ENCODE measurements at places on chromosomes 7 and 10.

DNA sequence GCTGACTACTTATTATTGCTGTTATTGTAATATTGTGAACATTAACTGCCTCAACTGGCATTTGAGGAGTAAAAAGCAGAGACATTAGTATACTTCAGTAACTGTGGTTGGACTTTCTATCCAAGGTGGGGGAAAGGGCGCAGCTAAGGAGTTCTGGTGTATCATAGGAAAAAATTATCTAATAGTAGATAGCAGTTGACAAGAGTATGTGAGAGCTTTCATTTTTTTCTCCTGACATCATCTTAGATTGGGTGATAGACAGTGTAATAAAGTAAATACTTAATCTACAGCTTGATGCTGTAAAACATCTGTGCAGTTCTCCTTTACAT lies 68.9 kb downstream of the PHTF2 start:
- no peak for DNase-seq

DNA sequence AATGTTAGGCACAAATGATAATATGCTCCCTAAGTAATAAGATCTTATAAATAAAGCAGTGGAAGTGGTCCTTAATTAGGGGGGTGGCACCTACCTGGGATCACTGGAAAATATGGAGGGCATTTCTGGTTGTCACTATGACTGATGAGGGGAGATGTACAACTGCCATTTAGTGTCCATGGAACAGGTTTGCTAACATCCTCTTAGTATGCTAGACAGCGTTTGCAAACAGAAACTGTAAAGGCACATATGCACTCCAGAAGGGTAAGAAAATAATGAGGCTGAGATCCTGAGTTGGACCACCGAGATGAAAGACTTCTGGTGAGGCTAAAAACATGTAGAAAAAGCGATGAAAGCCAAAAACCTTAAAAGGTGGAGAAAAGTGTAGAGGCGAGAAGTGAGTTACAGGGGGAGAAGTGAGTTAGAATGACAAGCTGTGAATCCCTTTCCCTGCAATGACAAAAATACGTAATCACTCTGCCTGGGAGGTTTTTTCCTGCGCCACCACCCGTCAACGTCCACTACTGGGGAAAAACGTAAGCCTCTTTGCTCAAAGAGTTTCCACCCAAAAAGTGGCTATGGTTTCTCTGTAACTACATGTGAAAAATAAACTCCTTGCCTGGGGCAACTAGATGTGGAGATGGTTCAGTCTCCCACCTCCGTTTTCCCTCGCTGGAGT lies 767 bp downstream of the KRIT1 start:
- DNase-seq: peak; percentile 35

- DNase-seq: no peak
Measured at GRCh38 chr10:60618861-60619260, 159.4 kb upstream of the CDK1 start.

- DNase-seq: peak; percentile 69
Measured at GRCh38 chr7:107659666-107660065, 962 bp upstream of the SLC26A4 start.

- DNase-seq: no peak
Measured at GRCh38 chr7:84204655-84205054, 10.1 kb upstream of the SEMA3A start.

Data from activated CD8-positive, alpha-beta T cell treated with anti-CD3 and anti-CD28 coated beads for 36 hours (primary cell).